ENCODE measurements at places on chromosomes 1 and 21.

- DNase-seq, result no peak
Measured at GRCh38 chr1:154157520-154158306, 2.8 kb upstream of the NUP210L start.

- no peak for DNase-seq
Measured at GRCh38 chr1:94792473-94793295, 27.5 kb upstream of the SLC44A3 start.

- no peak for DNase-seq
Measured at GRCh38 chr1:62288224-62288623, 31.0 kb downstream of the KANK4 start.

DNA sequence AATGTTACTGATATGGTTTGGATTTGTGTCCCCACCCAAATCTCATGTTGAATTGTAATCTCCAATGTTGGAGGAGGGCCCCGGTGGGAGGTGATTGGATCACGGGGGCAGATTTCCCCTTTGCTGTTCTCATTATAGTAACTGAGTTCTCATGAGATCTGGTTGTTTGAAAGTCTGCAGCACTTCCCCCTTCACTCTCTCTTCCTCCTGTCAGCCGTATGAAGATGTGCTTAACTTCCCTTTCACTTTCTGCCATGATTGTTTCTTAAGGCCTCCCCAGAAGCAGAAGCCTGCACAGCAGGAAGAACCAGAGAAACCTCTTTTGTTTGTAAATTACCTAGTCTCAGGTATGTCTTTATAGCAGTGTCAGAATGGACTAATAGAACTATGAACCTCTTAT lies 28.4 kb downstream of the TRIM33 start:
- DNase-seq, result no peak

DNA sequence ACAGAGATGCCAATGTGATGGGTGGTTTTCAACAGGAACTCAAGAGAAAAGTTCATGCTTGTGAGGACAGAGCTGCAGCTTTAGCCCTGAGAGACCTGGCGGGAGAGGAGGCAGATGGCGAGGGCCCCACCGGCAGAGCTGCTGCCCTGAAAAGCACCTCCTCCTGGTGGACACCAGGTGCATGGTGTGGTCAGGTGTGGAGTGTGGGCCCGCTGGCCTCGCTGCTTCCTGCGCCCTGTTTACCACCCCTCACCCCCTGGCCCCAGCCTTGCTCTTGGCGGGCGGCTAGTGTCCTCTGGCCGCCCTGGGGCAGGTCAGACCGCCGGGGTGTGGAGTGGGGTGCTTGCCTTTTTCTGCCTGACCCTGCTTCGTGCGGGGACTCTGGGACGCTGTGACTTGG lies 42.8 kb downstream of the PRKCZ start:
- DNase-seq, result no peak

- DNase-seq, result no peak
Measured at GRCh38 chr1:45545019-45545493, 5.6 kb upstream of the AKR1A1 start.

GRCh38 chr1:3069491-3070308 lies 697 bp downstream of the PRDM16 start:
- DNase-seq, result no peak

GRCh38 chr1:3668585-3669300 lies 16.4 kb downstream of the TP73 start:
- DNase-seq, result no peak

DNA sequence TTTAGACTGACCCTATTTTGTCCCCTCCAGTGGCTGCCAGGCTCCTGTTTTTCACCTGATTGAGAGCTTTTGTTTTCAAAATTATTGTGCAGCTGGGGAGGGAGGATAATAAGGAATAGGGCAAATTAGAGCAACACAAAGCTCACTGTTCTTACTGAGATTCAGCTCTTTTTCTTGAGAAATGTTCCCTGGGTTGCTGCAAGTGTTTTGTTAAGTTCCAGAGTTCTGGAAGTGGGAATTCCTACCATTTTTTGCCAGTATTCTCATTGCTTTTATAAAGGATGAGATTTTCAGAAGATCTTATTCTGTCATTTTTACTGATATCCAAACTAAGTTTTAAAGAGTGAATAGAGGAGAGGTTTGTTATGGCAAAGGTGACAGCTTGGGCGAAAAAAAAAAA lies 417.7 kb downstream of the SIPA1L2 start:
- DNase-seq, result no peak

DNA sequence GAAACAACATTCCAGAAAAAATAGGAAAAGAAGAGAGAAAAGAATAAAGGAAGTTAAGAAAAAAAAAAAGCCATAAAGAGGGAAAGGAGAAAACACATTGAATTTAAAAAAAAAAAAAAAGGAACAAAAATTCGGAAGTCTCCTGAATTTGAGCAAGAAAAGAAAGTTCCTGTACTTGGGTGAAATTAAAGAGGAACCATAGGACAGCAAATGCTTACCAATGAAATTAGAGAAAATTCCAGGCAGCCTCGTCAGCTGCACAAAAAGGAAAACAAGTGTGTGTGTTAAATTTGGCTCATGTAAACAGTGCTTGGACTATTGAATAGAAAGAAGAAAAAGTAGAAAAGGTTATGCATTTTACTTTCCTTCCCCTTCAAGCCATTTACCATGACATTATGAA lies 4.9 kb downstream of the IL12RB2 start:
- DNase-seq, result no peak

GRCh38 chr21:27802816-27803475 lies 836.1 kb upstream of the ADAMTS5 start:
- DNase-seq, result peak; percentile 39

- no peak for DNase-seq
Measured at GRCh38 chr1:232369451-232370296, 260.3 kb downstream of the SIPA1L2 start.

GRCh38 chr1:42311138-42311537 lies 23.9 kb downstream of the FOXJ3 start:
- no peak for DNase-seq

- DNase-seq, result no peak
Measured at GRCh38 chr1:223678841-223679240, 13.3 kb upstream of the CAPN8 start.

DNA sequence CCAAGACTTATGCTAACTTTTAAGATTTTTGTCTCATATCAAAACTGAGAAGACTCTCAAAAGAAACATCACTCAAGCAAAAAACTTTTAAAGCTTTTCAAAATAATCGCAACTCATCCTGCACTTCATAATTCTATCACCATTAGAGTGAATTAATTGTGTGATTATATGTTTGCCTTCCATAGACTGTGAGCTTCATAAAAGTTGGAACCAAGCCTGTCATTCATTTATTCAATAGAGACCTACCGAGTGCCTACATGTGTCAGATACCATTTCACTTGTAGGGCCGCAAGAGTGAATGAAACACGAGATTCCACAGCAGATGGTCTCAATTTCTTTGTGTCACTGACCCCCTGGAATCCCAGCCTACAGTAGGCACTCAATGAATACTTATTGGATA lies 106.4 kb downstream of the RHOU start:
- DNase-seq, result no peak

DNA sequence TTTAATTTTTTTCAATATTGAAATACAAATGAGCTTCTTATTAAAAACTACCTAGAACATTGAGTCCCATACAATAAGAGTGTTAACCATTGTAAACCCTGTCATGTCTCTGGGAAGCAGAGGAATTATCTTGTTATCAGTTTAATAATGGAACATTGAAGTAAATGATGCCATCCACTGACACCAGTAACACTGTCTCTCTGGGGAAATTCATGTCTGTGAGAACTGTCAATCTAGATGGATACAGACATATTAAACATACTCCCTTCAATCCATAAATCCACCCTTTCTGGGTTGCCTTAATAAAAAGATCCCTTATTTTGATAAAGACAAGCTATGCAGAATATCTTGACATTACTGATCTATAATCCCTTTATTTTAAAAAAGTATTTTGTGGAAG lies 503.2 kb downstream of the DPYD start:
- DNase-seq, result no peak

- no peak for DNase-seq
Measured at GRCh38 chr1:47805018-47805417, 192.2 kb downstream of the TRABD2B start.

- DNase-seq, result no peak
Measured at GRCh38 chr21:46538262-46538661, 66.6 kb downstream of the S100B start.

DNA sequence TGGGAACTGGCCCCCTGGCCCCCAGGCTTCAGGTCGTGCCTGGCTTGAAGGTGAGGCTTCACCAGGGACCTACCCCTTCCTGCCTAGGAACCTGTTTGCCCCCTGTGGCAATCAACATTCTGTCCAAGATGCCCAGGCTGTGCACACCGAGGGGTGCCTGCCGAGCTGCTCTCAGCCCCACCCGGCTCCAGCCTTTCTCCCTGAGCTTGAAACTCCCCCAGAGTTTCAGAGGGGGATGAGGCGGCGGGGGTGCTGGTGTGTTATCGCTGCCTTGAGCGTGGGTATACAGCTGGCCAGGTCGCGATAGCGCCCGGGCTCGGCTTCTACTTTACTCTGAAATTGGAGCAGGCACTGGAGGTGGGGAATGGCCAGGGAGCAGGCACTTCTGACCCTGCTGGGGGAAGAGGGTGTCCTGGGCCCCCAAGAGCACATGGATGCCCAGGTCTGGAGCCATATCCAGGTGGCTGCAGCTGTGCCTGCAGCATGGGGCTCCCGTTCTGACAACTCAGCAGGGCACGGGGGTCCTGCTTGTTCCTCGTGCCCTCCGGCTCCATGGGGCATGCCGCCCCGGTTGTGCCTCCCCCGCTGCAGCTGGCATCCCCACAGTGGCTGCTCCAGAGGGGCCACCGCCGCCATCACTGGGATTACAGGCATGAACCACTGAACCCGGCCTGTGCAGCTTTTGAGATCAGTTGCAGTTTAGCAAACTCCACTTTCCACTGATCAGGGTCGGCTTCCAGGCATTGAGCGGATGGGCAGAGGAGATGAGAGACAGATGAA lies 29.8 kb downstream of the RYR2 start:
- no peak for DNase-seq

- no peak for DNase-seq
Measured at GRCh38 chr1:180402551-180402950, 99.8 kb downstream of the ACBD6 start.

DNA sequence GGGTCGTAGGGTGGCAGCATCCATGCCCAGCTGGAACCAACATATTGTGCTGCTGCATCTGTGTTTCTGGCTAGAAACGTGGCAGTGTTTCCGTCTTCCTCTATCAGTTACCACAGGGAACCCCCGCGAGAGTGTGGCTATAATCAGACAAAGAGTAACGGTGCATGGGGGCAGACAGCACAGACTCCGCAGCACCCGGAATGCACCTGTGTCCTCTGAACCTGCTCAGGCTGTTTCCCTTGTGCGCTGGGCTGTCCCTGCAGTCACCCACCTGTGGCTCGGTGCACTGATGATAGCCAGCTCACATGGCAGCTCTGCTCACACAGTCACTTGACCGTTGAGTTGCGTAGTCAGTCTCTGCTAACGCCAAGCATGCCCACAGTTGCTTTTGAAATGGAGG lies 11.4 kb upstream of the PCBP3 start:
- DNase-seq, result no peak
